ENCODE measurements at places on chromosomes 7 and 10.

DNA sequence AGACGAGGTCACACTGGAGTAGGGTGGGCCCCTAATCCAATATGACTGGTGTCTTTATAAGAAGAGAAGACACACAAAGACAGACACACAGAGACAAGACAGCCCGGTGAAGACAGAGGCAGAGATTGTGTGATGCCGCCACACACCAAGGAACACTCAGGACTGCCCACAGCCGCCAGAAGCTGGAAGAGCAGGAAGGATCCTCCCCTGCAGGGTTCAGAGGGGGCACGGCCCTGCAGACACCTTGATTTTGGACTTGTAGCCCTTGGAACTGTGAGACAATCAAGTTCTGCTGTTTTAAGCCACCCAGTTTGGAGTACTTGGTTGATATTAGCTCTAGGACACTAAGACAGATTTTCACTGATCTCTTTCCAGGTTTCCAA is 72.1 kb upstream of the NANOS1 start:
- no peak for DNase-seq

- DNase-seq: no peak
Observed at GRCh38 chr7:155984609-155985405, 172.5 kb upstream of the SHH start.

DNA sequence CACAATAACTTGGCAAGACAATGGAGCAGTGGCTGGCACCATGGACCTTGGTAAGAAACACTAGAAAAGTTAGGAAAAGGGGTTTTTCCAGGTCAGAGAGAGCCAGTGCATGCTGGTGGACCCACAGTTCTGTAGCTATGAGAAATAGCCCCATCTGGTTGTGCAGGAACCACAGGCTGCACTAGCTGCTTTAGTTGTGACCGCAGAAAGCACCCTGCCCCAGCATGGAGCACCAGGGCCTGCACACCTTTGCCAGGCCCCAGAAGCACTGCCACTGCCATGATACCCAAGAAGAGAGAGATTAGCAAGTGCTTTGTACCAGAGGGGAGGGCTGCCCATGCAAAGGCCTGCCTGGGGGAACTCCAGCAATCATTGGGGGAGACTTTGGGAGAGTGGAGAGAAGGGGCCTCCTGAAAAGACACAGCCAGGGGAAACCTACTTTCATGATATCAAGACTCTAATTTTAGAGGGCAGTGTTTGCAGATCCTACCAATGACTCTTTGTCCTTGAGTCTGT is 256.1 kb upstream of the C7orf33 start:
- no peak for DNase-seq

DNA sequence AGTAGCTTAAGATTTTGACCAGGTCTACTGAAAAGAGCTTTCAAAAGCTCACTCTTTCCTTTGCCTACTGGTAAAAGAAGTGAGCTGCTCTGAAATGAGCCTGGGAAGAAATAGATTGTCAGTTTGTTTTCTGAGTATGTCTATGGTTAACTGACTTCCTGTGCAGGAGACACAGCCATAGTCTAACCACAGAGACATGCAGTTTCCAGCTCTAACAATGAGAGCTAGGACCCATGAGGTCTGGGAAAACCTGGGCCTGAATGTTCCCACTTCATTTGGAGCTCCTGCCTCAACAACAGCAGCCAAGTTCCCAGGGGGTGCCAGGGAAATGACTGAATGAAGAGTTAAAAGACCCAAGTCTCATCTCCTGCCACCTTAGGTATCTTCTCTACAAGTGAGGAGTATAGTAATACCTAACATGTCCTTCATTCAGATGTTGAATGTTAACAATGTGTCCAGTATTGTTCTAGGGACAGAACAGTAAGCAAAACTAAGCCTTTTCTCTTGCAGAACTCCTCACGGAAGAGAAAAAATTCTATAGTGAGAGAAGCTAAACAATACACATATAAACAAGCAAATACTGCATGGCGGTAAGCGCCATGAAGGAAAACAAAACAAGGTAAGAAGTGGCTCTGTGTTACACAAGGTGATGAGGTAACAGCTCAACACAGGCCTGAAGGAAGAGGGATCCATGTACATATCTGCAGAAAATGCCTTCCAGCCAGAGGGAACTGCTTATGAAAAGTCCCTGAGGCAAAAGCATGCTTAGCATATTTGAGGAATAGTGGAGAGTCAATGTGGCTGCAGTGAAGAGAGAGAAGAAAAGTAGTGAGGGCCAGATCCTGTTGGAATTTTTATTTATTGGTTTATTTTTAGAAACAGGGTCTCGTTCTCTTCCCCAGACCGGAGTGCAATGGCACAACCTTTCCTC is 26.4 kb upstream of the ANKRD1 start:
- DNase-seq: no peak

GRCh38 chr7:44100458-44101302 is 3.5 kb upstream of the AEBP1 start:
- DNase-seq: peak; percentile 56

GRCh38 chr7:155108144-155108901 is 38.2 kb downstream of the HTR5A start:
- DNase-seq: no peak

DNA sequence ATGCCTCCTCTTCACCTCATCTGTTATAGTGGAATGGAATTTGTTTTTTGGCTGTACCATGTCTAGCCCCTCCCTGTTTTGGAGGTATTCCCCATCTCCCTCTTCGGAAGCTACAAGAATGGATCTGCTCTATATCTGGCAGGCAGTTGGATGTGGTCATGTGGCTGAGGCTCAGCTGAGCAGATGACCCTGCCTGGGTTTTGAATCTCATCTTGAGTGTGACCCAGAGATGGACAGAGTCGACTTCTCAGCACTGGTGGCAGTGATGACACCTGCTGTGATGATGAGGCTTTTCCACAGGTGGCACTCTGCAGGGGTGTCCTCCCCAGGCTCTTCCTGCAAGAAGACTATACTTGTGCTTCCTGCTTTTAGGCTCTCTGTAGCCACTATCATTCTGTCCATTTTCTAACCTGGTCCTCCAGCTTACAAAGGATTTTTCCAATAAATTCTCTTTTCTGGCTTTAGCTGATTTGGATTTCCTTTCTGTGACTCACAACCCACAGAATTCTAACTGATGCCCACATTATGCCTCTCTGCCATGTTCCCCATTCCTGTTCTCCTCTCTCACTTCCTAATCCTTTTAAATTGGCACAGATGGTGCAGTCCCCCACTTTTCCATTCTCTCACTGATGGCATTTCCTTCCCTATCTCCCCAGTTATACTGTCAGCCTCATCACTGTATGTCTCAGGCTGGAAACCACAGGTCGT is 7.5 kb upstream of the ARHGAP22 start:
- DNase-seq: no peak

DNA sequence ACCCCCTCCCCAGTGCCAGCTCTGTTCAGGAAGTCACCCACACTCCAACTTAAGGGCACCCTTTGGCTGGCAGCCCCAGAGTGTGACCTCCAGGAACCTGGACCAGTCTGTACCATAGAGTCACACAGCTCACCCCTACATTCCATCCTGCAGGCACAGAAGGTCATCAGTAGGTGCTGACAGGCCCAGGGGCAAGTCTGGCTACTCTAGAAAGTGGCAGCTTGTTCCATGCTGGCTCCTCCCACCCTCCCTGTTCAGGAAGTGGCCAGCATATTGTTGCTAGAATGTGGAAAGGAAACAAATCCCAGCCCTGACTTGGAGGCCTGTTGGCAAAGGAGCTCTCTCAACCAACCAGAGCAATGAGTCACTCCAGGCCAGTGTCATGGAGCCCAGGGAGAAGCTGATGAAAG is 3.2 kb upstream of the NCOA4 start:
- peak; percentile 76 for DNase-seq

DNA sequence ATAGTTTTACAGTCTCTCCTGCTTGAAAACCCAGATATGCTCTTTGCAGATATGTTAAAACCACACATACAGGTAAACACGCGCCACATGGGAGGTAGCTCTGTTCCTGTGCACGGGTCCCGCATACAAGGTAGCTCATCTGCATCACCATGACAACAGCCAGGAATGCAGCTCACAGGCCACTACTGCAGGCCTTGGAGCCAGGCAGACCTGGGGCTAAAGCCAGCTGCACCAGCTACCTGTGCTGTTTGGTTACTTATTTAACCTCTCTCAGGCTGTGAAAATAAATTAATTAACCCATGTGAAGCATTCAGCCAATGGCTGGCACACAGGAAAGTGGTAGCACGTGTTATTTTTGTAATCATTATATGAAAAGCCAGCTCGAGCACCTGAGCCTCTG is 428.3 kb downstream of the TNS3 start:
- no peak for DNase-seq

DNA sequence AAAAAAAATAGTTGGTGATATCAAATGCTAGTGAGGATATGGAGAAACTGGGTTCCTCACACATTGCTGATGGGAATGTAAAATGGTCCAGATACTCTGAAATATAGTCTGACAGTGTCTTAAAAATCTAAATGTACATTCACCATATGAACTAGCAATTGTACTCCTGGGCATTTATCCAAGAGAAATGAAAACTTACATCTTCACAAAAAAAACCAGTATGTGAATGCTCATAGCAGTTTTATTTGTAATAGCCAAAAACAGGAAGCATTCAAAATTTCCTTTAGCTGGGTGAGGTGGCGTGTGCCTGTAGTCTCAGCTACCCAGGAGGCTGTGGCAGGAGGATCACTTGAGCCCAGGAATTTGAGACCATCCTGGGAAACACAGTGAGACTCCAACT is 2.1 kb upstream of the SSC4D start:
- no peak for DNase-seq

- DNase-seq: no peak
Observed at GRCh38 chr10:88110822-88111221, 247.4 kb downstream of the PTEN start.

- no peak for DNase-seq
Observed at GRCh38 chr10:50614444-50615137, 9.2 kb downstream of the SGMS1 start.

DNA sequence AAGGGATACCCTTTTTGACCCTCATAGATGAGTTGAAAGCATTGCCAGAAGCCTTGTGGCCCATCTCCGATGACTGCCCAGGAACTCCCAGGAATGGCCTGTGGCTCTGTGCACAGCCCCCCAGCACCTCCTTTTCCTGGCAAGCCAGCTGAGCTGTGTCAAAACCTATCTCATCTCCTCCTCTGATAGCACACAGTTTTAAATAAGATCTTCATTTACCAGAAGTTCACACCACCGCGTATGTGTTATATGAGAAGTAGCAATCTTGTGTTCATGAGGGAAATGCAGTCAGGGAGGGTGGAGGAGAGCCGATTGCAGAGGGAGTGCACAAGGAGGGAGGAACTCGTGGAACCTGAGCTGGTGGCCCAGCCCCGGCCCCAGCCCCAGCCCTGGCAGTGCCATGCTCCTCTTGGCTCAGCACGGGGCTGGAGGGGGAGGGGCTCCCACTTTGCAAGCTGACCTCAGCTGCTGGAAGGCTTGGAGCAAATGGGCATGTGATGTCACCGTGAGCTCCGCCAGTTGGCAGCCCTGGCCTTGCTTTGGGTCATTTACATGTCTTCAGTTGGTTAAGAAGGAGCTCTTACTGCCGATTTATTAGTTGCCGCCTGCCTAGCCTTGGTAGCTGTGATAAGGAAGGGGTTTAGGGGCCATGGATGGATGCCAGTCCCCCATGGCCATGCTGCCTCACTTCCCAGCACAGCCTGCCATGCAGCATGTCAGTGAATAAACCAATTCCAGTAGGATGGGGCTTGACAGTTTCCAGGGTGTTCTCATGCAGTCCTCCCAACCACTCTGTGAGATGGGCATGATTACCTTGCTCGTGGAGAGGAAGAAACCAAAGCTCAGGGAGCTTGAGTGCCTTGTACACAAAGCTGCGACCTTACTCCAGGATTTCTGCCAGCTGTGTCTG is 20.0 kb downstream of the UNC5B start:
- no peak for DNase-seq

DNA sequence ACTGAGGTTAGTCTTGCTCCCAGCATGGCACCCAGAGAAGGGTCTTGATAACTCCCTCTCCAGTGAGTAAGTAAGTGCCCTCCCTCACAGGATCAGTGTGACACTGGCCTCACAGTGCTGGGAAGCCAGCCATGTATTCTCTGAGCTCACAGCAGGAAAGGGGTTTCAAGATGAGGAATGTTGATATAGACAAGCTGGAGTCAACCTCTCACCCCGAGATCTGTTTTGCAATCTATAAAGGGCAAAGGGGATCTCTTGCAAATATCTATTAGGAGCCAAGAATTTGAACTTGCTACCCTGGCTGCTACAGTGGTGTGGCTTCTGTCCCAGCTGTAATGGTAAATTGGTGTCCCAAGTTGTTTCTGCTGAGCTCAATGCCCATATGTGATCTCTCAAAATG is 70.2 kb upstream of the ADAM12 start:
- DNase-seq: peak; percentile 35

DNA sequence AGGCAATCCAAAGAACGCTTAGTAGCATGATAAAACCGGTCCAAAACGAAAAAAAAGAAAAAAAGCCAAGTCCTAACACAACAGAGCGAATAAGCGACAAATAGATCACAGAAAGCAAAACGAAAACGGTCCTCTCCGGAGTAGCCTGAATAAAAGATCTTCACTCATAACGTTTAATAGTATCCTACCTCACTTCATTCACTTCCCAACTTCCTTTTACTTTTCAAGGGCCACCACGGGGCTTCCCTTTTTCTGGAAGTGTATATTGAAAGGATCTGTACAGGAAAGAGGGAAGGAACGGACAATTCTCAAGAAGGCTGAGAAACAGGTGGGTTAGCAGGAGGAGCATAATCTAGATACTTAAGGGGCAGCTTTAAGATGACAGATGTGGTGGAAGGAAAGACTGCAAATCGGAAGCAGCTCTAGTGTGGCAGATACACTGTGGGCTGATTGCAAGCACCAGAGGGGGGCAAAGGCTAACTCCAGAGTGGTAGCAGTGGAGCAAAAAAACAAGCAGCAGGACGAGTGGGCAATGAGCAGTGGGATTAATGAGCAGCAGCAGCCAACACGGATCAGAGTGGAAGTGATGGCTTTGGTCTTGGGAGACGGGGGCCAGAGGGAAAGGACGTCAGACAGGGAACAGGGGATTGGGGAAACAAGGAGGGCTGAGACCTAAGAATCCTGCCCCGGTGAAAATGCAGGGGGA is 866 bp downstream of the CNOT4 start:
- no peak for DNase-seq

- no peak for DNase-seq
Observed at GRCh38 chr10:30502266-30503060, 68.5 kb downstream of the MAP3K8 start.

- DNase-seq: no peak
Observed at GRCh38 chr7:159092701-159093121, 52.0 kb downstream of the VIPR2 start.
